ENCODE measurements at places on chromosomes 12 and 14. TPM values are rescaled to one million over a fixed set of nuclear protein-coding genes. Genes with fewer than 3 reads are reported as not detected.

The LRP6 gene
- total RNA-seq, result 4.9 TPM

The ACSM4 gene
- total RNA-seq, result not detected

The ZNF891 gene
- total RNA-seq, result 6.0 TPM

The OLR1 gene
- total RNA-seq, result not detected

The RAB15 gene
- total RNA-seq, result 4.3 TPM

The ACTN1 gene
- total RNA-seq, result 122 TPM

The MMP19 gene
- total RNA-seq, result not detected

The KLRC2 gene
- total RNA-seq, result 1.7 TPM

The ITGA5 gene
- 58.6 TPM for total RNA-seq

The KRT6C gene
- not detected for total RNA-seq

The SLC10A1 gene
- not detected for total RNA-seq

Measured in T-cell (primary cell).